ENCODE measurements at places on chromosomes 5 and 9.
A peak's percentile ranks its signal among the peaks of the same experiment; 100 is the strongest.

- DNase-seq, result no peak
Measured at GRCh38 chr9:91275655-91276054, 86.1 kb downstream of the AUH start.

- no peak for DNase-seq
Measured at GRCh38 chr5:88145221-88145610, 123.4 kb downstream of the TMEM161B start.

- no peak for DNase-seq
Measured at GRCh38 chr9:79735023-79735779, 163.4 kb downstream of the TLE4 start.

DNA sequence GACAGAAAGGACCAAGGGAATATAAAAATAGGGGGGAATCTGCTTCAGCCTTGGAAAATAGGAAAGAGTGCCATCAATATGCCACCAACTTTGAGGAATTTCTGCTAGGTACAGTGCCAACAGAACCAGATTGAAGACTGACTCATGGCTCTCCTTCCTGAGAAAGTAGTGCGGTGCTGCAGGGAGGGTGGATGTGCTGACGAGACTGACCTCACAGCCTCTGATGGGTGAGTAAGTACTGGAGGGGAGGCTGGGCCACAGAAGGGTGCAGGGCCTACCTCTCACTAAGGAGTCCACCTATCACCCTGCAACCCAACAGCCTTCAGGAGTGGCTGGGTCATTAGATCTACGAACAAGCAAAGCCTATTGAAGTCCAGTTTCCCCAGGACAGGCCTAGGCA, 187.6 kb downstream of the GABBR2 start:
- DNase-seq, result no peak

DNA sequence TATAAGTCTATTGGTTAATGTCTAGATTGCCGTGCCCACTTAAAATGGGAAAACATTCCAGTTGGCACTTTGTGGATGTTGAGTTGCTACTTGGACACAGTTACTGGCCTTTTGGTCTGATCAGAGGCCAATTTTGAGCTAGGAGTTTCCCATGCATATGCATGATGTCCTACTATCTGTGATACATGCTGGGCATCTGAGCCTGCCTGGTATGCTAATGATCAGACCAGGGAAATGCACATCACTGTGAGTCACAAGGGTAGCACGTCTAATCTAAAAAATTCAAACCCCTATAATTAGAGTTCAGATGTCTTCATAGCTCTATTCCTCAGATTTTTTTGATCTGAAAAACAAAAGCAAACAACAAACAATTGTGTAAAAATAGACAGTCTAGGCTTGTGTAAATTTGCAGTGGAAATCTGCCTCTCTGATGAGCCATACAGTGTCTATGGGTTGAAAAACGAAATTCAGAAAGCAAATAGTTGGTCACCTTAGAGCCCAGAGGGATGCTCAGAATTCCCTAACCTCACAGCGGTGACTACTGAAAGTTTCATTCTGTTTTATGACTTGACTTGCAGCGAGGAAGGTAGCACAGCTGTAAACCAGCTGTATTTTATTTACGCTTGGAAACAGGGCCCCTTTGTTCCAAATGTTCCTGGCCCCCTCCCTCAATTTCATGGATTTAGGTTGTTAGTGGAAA, 37.3 kb downstream of the PALM2AKAP2 start:
- no peak for DNase-seq

GRCh38 chr5:54083851-54084250, 226.5 kb downstream of the ARL15 start:
- no peak for DNase-seq

- DNase-seq, result no peak
Measured at GRCh38 chr5:1942158-1942557, 59.4 kb upstream of the IRX4 start.

- no peak for DNase-seq
Measured at GRCh38 chr9:114880291-114880745, 50.1 kb downstream of the TNFSF8 start.

DNA sequence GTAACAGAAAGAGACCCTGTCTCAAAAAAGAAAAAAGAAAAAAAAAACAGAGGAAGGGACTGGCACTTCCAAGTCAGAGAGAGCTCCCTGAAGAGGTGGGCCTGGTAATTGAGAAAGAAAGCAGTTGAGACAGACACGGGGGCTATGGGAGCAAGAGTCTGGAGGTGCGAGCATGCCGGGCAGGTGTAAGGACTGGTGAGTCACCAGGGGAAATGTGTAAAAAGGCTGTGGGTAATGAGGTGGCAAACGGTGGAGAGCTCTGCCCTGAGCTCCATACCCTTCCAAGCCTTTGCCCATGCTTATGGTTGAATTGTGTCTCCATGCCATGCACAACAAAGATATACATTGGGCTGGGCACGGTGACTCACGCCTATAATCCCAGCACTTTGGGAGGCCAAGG, 18.0 kb upstream of the JADE2 start:
- DNase-seq, result no peak

DNA sequence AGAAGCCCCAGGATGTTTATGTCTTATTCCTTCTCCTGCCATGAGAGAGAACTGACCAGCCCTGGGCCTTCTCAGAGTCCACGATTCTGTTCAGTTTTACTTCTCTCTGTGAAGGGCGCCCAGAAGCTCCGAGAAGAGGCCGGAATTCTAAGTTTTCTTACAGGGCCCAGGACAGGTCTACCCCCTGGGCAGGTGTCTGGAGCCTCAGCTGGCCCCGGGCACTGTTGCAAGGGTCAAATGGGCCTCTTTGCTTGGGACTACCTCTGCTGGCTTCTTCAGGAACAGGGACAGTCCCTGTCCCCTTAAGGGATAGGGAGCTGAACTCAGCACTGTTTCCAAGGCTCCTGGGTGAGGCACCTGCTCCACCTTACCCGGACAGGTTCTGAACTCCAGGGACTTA, 55.0 kb downstream of the RASGEF1C start:
- DNase-seq, result no peak

GRCh38 chr5:123865641-123866040, 353.7 kb downstream of the CSNK1G3 start:
- DNase-seq, result no peak

GRCh38 chr5:1784197-1785050, 15.2 kb downstream of the MRPL36 start:
- DNase-seq, result no peak

- no peak for DNase-seq
Measured at GRCh38 chr9:6214434-6214833, 1.2 kb upstream of the IL33 start.

GRCh38 chr5:135375040-135375793, 23.8 kb downstream of the MACROH2A1 start:
- no peak for DNase-seq

DNA sequence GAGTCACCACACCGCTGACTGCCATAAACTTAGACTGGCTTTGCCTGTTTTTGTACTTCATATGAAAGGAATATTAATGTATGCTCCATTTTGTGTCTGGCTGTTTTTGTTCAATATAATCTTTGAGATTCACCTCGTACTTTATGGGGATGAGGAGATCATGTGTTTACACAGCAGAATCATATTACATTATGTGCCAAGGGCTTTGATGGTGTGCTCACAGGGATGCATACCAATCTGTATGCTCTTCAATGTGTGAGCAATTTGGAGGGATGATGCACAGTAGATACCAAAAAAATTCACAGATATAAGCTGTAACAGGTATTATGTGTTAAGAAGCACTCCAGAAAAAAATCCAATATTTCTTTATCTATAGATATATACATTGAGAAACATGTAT, 113.7 kb downstream of the GABRB2 start:
- no peak for DNase-seq

- no peak for DNase-seq
Measured at GRCh38 chr9:127923771-127924170, 6.8 kb downstream of the PIP5KL1 start.

DNA sequence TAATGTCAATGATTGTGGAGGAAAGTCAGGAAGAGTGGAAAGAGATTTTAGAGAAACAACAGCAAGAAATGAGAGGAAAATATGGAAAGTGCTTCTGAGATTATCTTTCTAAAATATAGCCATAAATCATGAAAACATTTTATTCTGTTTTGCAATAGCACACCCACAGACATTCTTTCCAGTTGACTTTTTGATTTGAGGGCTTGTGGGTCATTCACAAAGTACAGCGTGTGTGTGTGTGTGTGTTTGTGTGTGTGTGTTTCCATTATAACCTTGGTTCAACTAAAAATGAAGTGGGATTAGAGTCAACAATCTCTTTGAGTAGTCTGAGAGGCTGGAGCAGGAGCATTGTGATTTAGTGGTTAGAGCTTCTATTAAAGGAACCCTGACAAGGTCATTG, 116.6 kb upstream of the GAS1 start:
- no peak for DNase-seq

- no peak for DNase-seq
Measured at GRCh38 chr5:20463206-20463605, 475.2 kb upstream of the CDH18 start.

DNA sequence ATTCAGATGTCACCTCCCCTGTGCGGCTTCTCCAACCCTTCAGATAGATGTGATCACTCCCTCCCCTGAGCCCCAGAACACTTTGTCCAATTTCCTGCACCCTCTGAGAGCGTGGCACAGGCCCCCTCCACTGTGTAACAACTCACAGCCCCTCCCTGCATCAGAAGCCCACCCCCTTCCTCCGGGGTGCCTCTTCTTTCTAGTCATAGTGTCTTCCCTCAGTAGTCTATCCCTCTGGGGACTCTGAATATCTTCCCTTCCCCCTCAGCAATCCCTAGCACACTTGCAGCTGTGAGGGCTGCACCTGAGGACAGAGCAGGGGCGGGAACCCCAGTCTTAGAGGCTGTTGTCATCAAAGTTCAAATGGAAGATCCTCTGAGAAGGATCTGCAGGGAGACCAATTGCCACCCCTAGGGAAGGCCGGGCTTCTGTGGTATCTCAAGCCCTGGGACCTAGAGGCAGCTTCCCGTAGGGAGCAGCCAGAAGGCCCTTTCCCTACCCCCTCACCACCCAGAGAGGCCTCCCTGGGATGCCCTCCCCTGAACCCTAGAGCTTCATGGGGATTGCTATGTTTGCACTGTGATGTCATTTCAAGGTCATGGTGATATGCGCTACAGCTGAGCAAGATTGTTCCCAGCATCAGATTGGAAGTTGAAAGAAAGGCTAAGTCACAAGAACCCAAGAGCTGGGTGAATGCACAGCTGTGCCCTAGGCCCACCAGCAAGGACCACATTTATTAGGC, 70.7 kb downstream of the THBS4 start:
- DNase-seq, result no peak

- DNase-seq, result no peak
Measured at GRCh38 chr9:137280474-137281344, 3.2 kb downstream of the TOR4A start.

- no peak for DNase-seq
Measured at GRCh38 chr5:20367178-20367577, 379.2 kb upstream of the CDH18 start.

GRCh38 chr5:72018143-72018803, 89.0 kb upstream of the MAP1B start:
- no peak for DNase-seq

DNA sequence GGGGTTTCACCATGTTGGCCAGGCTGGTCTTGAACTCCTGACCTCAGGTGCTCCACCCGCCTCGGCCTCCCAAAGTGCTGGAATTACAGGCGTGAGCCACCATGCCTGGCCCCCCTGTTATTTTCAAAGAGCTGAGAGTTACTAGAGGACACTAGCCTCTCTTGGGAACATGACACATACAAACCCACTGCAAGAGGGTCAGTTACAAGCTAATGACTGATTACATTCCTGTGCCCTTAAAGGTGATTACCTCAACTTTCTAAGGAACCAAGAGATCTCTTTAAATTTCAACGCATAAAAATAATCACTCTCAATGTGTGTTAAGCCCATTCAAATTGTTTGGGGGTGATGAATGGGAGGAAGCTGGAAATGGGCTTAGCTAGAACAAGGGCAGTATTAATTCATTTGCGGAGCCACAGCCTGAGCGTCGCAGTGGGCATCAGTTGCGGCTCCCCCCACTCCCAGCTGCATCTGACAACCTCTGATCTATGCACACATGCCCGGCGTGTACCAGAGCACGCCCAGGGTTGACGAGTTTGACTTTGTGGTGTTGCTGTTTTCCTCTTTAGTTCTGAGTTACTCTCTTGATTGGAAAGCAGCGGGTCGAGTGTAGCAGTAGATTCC, 146.9 kb downstream of the GOLPH3 start:
- DNase-seq, result no peak

DNA sequence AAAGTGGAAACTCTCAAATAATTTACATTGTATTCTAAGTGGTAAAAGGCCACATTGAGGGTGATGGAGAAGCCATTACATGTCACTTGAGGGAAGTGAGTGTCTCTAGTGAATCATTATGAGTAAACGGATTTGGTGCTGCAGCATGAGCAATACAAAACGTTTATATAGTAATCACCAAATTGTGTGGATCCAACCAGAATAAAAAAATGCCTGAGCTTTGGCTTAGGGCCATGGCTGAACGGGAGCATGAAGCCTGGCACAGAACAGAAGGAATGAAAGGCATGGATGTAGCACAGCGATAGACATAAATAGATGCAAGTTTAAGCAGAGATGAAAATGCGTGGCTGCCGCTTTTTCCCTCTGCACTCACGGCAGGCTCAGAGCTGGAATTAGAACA, 58.3 kb downstream of the PTTG1 start:
- no peak for DNase-seq

- no peak for DNase-seq
Measured at GRCh38 chr9:22288661-22289060, 158.0 kb upstream of the DMRTA1 start.

DNA sequence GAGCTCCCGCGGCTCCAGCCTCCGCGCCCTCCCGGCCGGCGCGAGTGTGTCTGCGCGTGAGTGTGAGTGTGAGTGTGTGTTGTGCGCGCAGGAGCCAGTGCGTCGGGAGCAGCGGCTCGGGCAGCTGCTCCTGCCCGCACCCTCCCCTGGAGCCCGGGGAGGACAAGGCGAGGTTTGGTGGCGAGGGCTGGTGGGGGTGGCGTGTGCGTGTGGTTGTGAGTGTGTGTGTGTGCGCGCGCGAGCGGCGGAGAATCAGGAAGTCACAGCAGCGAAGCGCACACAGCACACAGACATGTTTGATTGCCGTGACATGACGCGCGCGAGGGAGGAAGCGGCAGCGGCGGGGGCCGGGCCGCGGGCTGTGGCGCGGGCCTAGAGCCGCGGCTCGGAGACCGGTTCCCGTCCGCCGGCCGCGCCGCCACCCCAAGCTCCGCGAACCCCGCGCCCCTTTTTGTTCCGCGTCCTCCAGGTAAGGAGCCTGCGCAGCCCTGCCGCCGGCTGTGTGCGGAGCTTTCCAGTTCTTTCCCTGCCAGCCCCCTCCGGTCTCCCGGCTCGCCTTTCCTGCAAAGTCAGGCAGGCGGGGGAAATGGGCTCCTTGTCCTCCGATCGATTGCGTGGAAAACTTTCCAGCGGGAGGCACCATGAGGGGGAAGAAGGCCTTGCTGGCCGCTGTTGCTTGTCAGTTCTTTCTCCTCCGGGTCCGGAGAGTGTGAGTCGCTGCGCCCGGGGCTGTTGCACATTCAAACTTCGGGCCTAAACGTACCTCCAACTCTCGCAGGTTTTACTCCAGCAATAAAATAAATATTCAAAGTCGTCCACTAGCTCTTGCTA, 2.4 kb downstream of the SMARCA2 start:
- peak; percentile 19 for DNase-seq

- no peak for DNase-seq
Measured at GRCh38 chr9:19469271-19469670, 60.5 kb downstream of the ACER2 start.
